ENCODE measurements at places on chromosomes 6 and 20.

GRCh38 chr6:41741625-41742490 lies 5.3 kb downstream of the PGC start:
- DNase-seq, result no peak

GRCh38 chr6:1382331-1382882 lies 7.0 kb upstream of the FOXF2 start:
- no peak for DNase-seq

DNA sequence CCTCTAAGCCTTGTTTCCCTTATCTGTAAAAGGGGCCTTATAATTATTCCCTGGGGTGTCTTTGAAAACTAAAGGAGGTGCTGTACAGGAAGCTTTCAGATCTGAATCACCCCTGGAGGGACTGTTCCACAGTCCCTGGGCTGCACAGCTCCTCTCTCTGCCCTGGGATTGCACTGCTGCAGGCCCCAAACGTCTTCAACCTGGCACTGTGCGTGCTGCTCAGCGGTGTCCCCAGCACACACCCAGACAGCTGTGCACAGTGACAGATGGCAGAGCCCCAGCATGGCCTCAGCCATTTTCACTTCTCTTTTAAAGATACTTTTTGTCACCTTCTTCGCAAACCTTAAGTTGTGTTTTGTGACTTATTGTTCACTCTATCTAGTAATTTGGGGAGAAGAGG lies 50.7 kb upstream of the INSM1 start:
- DNase-seq, result no peak

GRCh38 chr6:210104-210456 lies 82.2 kb upstream of the DUSP22 start:
- DNase-seq, result no peak

GRCh38 chr6:125277838-125278237 lies 23.9 kb downstream of the HDDC2 start:
- DNase-seq, result no peak

DNA sequence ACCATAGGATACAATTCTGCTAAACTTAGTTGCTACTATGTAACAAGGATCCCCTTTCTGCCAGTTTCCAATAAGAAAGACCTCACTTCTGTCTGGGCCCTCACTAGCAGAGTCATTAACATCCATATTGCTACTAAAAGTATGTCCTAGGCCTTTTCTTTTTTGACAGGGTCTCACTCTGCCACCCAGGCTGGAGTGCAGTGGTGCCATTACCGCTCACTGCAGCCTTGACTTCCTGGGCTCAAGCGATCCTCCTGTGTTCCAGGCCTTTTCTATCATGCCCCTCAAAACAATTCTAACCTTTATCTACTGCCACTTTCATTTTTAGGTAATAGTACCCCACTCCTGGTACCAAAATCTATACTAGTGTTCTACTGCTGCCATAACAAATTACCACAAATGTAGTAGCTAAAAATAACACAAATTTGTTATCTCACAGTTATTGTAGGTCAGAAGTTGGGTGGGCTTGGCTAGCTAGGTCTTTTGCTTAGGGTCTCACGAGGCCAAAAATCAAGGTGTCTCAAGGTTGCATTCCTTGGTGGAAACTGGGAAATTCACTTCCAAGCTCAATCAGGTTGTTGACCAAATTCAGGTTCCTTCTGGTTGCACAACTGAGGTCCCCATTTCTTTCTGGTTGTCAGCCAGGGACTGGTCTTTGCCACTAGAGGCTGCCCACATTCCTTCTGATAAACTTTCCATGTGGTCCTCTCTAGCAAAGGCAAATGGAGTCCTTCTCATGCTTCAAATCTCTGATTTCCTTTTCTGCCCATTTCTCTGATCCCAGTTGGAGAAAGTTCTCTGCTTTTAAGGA lies 3.0 kb downstream of the CSNK2A1 start:
- DNase-seq, result no peak

DNA sequence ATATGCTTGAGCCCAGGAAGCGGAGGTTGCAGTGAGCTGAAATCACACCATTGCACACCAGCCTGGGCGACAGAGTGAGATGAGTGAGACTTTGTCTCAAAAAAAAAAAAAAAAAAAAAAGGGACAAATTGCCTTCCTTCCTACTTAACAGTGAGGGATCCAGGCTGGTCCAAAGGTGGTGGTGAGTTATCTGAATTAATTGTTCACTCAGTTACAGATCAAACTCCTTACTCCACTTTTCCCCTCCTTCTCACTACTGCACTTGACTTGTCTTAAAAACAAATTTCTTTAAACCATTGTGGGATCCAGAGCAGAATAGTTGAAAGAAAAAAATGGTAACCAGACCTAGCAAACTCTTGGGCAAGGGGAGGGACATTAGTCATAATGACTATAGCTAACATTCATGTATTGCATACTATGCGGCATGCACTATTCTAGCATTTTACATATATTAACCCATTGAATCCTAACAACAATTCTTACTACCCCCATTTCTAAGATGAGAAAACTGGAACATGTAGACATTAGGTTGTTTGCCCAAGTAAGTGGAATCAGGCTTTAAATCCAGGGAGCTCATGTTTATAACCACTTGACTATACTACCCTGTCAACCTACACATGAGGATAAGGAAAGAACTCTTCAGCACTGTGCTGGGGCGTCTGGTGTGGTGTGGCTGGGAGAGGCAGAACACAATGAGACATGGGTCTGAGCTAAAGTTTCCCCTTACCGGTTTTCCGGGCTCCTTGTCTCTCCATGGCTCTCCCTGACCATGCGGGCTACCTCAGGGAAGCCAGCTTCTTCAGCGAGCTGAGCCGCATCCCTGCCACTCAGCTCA lies 1.5 kb downstream of the GPANK1 start:
- DNase-seq, result no peak

GRCh38 chr6:11491596-11492463 lies 45.7 kb upstream of the TMEM170B start:
- no peak for DNase-seq

DNA sequence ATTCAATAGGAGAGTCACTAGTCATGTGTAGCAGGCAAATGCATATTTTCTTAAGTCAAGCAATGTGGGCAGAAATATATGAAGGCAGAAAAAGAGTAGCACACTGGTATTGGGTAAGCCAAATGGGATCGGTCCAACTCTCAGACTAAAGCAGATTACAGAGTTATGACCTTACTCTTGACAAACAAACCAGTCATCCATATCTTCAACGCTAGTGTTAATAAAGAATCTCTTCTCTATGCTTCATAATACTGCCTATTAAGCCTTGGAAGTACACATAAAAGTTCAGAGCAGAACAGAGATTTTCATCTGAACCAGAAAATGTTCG lies 320.2 kb upstream of the JARID2 start:
- no peak for DNase-seq

- DNase-seq, result no peak
Measured at GRCh38 chr20:19901226-19901625, 115.9 kb upstream of the NAA20 start.

DNA sequence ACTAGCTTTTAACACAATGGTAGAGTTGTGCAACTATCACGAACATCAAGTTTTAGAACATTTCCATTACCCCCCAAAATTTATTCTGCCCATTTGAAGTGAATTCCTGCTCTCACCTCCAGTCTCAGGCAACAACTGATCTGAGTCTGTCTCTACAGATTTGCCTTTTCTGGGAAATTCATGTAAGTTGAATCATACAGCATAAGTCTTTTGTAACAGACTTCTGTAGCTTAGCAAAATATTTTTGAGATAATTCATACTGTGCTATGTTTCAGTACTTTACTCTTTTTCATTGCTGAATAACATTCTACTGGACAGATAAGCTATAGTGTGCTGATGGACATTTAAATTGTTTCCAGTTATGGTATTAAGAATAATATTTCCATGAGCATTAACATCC lies 447.3 kb upstream of the GJE1 start:
- DNase-seq, result no peak

DNA sequence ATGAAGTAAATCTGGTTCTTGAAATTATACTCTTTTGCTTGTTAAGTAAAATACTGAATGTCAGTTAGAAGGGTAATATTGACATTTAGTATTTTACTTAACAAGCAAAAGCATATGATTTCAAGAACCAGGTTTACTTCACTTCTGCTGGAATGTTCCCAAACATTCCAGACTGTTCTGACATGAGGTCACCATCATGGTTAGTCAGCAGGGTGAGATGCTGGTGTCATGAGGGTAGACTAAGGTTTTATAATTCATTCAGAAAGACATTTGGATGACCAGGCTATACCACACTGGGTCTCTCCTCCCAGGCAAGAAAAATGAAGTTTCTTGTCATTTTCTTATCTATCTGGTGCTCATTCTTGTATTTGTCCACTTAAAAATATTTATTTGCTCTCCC lies 414.4 kb upstream of the MMS22L start:
- no peak for DNase-seq

- DNase-seq, result no peak
Measured at GRCh38 chr6:30724906-30725667, 4.9 kb downstream of the TUBB start.

- no peak for DNase-seq
Measured at GRCh38 chr6:81073318-81073717, 679.2 kb downstream of the TENT5A start.

DNA sequence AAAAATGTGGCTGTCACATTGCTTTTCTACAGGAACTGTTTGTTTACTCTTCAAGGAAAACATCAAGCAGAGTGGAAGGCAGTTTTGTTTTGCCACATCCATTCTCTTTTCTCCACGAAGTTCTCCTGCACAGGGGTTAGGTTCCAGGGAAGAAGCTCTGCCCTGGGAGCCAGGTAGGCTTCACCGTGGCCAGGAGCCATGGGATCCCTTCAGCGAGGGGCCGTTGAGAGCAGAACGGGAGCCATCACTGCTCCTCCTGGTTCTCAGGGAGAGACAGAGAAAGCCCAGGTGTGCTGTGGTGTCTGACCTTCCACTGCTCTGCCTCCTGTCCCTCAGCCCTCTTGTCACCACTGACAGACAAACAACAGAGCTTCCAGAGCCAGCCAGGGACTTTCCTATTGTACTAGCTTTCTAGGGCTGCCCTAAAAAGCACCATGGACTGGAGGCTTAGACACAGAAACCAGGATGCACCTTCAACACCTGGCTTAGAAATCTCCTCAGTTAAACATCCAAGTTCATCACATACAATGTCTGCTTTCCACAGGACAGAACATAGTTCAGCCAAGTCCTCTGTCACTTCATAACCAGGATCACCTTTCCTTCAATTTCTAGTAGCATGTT lies 75.6 kb upstream of the SLC22A23 start:
- no peak for DNase-seq

- DNase-seq, result no peak
Measured at GRCh38 chr6:167092672-167093339, 30.1 kb upstream of the CCR6 start.

- DNase-seq, result no peak
Measured at GRCh38 chr6:28543651-28544610, 18.2 kb downstream of the GPX5 start.

GRCh38 chr6:165684333-165684732 lies 21.3 kb upstream of the PDE10A start:
- DNase-seq, result no peak

DNA sequence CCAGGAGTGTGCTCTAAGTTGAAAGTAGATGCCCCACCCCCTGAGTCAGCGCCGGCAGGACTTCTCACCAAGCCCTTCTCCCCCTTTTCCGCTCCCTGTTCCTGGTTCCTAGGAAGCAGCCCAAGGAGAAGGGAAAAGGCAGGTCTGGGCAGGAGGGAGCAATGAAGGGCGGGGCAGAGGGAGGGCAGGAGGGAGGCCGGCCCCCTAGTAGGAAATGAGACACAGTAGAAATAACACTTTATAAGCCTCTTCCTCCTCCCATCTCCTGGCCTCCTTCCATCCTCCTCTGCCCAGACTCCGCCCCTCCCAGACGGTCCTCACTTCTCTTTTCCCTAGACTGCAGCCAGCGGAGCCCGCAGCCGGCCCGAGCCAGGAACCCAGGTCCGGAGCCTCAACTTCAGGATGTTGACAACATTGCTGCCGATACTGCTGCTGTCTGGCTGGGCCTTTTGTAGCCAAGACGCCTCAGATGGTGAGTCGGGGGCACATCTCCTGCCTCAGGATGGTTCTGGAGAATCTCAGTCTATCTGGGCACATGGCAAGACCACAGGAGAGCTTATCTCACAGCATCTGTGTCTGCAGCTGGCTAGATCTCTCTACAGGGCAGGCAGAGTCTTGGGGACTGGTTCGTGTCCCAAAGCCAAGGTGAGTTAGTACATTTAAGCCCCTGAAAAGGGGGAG lies at the start of gene PROCR:
Gene PROCR, plus strand, starts transcription at position 320 of the 681 bp plus-strand sequence. Its CDS starts 83 bp downstream, at position 403.
- no peak for DNase-seq

DNA sequence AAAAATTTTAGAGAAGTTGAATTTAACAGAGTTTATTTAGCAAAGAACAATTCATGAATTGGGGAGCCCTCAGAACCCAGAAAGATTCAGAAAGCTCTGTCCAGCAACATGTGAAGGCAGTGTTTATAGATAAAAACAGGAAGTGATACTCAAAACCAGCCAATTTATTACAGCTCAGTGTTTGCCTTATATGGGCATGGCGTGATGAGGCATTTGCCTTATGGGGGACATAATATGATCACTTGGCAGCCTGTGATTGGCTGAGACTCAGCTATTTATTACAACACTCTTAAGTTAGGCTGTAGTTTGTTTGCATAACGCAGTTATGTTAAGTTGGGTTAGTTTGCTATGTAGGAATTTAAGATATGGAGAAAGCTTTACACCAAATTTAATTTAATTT lies 11.5 kb downstream of the HLA-DPA1 start:
- no peak for DNase-seq

DNA sequence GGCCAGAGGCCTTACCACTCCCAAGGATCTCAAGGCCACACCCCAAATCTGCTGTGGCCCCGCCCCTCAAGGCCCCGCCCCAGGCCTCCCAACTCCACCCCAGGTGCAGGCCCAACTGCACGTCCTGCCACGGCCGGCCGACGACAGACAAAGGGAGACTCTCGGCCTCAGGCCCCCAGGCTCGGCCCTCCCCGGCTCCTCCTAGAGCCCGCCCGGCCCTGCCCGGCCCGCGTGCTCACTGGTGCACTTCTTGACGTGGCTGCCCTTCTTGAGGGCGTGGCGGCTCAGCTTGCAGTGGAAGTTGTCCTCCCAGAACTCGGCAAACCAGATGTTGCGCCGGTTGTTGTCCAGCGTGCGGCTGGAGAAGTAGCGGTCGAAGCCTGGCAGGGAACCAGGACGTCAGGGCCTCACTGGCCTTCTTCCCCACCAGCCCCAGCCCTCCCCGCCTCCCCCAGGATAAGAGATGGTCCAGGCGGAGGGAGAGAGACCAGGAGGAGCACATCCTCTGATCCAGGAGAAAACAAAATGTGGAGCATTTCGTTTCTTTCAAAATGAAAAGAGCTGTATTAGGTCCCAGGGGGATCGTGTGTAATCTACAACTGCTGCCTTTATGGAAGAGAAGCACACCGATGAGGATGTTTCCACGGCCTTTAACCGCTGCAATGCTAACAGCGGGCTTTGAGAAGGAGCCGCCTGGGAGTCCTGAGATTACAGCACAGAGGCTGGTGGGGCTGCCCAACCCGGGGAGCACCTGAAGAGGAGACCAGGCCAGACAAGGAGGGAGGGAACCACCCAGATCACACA lies 89.4 kb downstream of the GRM4 start:
- DNase-seq, result peak; percentile 2

DNA sequence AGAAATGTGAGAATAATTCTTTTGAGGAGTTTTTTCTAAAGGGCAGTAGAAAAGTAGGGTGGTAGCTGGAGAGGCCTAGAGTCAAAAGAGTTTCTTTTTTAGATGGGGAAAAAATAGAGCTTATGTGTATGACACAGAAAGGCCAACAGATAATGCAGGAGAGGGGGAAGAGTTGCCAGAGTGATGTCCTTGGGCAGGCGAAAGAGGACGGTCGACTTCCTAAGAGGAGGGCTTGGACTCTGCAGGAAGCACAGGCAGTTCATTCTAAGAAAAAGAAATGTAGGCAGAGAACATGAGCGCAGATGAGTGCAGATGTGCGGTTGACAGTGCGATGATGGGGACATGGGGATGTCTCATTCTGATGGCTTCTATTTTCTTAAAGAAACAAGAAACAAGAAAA lies 68.9 kb downstream of the PAK5 start:
- no peak for DNase-seq

- no peak for DNase-seq
Measured at GRCh38 chr6:17298257-17298656, 17.1 kb downstream of the RBM24 start.

Data from activated T-cell treated with anti-CD3 and anti-CD28 coated beads for 24 hours (primary cell).